M059J (cell line): ENCODE measurements at places on chromosomes 12 and 14. TPM values are rescaled to one million over a fixed set of nuclear protein-coding genes. Genes with fewer than 3 reads are reported as not detected.
A peak's percentile ranks its signal among the peaks of the same experiment; 100 is the strongest.

The KRT6B gene
- not detected in 2 replicates for total RNA-seq

The BRMS1L gene
- 4.1 and 5.5 TPM in 2 replicates for total RNA-seq

DNA sequence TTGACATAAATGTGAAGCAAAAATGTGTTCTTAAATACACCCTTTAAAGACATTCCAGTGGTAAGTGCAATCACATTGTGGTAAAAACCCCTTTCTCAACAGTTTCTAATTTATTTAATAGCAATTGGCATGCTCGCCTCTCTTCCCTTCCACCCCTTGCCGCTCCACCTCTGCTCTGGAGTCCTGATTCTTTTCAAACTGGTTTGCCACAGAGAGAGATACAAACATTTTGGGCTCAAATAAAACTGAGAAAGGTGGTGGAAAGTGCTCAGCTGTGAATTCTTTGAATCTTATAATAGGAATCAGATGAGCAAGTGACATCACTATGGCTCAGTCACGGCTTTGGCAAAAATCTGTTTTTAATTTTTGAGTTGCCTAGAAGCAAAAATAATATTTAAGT is 993.9 kb downstream of the GALC start:
- DNase-seq: no peak

DNA sequence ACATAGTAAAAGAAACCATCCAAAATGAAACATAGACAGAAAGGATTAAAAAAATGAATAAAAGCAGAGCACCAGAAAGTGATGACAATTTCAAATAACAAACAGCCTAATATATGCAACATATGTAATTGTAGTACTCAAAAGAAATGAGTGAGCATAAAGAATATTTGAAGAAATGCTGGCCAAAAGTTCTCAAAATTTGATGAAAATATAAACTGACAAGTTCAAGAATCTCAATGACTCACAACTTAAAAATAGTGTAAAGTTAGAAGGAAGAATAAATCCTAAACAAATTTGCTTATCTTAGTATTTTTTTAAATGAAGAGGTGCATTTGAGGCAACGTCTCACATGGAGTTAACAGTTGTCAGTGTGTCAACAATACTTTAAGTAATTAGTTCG is 498.9 kb downstream of the SLC6A15 start:
- no peak for DNase-seq

GRCh38 chr14:92888896-92889295 is 34.1 kb upstream of the CHGA start:
- DNase-seq: no peak

DNA sequence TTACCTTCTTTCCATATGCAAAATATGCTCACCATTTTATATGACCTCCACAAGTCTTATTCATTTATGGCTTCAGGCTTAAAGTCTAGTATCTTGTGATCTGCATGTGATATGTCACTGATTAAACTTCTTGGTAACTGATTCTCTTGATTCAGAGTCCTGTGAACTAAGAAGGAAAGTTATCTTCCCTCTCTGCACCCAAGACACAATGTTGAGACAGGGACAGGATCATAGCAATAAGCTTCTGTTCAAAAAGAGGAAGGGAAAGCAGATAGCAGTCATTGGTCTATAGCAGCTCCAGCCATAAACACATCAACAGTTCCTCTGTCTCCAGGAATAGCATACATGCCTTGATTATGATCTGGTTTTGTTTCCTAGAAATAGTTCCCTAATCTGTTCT is 103.1 kb downstream of the UNC79 start:
- DNase-seq: no peak

GRCh38 chr12:123167329-123167728 is 16.4 kb upstream of the PITPNM2 start:
- no peak for DNase-seq

DNA sequence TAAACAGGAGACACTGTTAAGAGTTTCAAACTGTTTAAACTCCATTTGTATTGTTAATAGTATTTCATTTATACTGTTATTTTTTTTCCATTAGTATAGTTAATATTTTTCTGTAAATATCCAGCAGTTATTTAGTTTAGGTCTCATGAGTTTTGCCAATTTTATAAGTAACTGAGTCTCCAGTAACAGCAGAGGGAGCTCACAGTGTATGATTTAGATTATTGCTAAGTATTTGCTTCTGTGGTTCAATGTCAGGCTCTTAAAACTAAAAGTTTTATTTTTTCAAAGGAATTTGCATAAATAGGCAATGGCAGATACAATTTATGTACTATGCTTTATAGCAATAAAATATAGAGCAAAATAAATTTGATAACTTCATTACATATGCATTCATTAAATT is 209.7 kb downstream of the ATXN7L3B start:
- DNase-seq: peak; percentile 3
